ENCODE measurements at places on chromosomes 3 and 15.

DNA sequence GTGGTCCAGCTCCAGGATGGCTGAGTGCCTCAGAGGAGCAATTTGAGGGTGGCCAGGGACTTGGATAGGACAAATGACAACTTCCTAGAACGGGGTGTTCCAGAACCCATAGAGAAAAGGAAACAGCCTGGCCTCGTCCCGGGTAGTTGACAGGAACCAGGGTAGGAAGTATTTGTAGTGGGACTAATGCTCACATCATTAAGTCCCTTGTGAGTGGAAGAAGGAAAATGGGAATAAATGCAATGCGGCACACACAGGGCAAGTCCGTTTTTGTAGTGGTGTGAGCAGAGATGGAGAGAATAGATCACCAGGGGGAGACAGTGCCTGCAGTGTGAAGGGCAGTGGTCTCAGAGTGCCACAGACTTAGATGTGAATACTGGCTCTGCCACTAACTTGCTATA is 19.6 kb downstream of the TIMP4 start:
- DNase-seq = no peak

GRCh38 chr3:47791193-47791855 is 9.6 kb upstream of the SMARCC1 start:
- DNase-seq = no peak

- DNase-seq = no peak
These were observed 53.7 kb downstream of the MAGI1 start for GRCh38 chr3:65984975-65985374.

- no peak for DNase-seq
These were observed 33.7 kb downstream of the CORO2B start for GRCh38 chr15:68612503-68612902.

- DNase-seq = no peak
These were observed 50.4 kb upstream of the LIMD1 start for GRCh38 chr3:45544024-45544716.

DNA sequence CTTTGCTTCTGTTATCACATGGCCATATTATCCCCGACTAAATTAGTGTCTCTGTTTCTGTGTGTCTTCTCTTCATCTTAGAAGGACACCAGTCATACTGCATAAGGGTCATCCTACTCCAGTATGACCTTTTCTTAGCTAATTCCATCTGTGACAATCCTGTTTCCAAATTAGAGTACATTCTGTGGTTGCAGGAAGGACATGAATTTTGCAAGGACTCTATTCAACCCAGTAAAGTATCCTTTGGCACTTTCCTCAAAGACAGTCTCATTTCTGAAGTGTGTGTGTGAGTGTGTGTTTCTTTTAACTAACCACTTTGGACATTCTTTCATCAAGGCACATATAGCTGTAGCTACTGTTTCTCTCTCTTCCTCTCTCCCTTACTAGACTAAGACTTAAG is 15.2 kb upstream of the MME start:
- DNase-seq = no peak

DNA sequence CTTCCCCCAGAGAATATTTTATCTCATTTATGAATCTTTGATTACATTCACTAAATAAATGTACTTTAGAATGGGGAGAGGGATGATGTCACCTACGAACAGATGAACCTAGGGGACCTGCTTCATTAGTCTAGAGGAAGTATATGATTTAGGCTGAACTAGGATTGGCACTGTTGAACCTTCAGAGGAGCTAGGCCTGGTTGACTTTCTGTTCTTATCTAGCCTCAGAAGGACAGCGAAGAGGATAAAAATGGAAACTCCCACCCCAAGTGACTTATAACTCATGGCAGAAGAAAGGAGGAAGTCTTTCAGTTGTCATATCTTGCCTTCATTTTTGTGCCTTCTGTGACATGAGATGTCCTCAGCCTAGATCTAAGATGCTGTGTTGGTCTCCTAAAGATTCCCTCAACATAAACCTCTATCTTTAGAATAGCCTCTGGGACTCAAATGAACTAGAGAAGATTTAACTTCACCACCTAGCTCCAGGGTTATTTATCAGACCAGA is 42.6 kb downstream of the POLG start:
- no peak for DNase-seq

DNA sequence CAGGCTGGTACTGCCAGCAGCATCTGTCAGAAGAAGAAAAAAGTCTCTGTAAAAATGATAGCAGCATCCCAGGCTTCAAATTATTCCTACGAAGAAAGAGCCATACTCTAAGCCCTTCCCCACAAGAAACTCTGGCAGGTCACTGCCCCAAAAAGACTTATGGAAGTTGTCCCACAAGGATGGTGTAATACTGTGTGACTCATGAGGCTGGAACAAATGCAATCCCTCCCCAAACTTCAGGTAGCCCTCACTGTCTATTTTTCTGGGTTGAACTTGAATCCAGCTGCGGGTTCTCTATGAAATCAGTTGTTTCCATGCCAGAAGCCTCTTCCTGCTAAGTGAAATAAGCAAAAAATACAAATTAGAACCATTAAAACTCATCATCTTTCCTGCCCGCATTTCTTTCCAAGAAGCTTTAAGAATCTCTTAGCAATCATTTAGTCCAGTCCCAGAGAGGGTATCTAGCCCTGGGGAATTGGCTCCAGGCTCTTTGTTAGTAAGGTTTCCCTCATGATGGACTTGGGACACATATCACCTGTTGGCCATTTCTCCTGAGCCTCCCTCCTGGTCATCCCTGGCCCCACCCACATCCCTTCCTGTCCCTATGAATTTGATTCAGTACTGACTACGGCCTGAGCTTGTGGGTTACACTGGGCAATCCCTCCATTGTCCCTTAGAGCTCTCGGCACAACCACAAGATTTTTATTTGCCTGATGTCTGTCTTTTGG is 51.7 kb downstream of the FAM174B start:
- DNase-seq = no peak

DNA sequence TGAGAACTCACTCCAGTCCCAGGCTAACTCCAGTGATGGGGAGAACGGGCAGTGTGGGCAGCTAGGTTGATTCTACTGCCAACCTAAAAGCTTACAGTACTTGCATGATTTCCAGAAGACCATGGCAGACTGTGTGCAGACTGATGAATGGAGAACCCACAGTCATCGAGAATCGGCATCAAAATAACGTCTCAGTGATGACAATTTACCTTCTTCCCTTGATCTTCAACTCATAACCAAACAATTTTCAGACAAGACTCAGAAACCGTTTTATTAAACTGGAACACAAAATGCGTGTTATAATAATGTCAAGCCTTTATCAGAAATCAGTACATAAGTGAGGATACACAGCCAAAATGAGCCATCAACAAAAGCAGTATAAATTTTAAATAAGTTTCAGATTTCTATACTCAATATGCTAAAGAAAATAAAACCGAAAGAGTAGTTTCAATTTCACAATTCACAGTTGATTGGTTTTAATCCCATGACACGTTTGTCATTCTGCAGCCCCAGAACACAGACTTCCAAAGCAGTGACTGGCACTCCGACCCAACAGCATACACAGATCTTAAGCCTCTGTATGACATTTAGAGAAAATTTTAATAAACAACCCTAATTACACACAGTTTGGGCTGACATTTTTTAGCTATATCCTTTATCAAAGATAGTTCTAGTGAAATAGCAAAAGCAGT is 54.5 kb downstream of the ZMAT3 start:
- no peak for DNase-seq

DNA sequence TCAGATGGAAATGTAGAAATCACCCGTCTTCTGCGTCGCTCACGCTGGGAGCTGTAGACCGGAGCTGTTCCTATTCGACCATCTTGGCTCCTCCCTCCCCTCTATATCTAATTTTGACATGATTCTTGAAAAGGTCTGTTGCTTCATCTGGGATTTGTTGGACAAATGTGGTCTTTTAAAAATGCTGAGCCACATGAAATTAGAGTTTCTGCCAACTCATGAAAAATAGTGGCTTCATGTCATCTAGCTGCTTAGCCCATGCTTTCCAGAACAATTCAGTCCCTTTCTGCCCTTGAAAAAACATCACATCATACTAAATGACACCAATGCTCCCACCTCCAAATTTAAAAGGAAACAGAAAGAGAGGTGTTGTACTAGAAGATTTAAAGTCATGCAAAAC is 148.6 kb upstream of the EIF1B start:
- DNase-seq = no peak

GRCh38 chr3:185070491-185071286 is 82.2 kb downstream of the C3orf70 start:
- no peak for DNase-seq

DNA sequence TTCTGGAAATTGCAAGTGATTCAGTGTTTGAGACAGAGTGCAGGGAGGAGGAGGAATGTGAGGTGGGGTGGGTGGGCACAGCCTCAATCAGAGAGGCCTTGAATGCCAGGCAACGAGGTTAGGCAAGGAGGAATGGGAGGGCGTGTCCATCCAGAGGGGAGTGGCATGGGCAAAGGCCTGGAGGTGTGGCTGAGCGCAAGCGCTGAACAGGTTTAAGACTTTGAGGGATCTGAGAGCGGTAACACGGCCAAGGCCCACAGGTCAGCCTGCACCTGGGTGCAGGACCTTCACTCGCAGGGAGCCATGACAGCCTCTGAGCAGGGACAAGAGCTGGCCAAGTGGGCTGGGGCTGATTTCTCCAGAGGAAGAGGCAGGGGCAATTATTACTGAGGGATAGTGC is 125.9 kb downstream of the TPRA1 start:
- DNase-seq = no peak

- DNase-seq = no peak
These were observed 857 bp downstream of the AEN start for GRCh38 chr15:88621789-88622604.

DNA sequence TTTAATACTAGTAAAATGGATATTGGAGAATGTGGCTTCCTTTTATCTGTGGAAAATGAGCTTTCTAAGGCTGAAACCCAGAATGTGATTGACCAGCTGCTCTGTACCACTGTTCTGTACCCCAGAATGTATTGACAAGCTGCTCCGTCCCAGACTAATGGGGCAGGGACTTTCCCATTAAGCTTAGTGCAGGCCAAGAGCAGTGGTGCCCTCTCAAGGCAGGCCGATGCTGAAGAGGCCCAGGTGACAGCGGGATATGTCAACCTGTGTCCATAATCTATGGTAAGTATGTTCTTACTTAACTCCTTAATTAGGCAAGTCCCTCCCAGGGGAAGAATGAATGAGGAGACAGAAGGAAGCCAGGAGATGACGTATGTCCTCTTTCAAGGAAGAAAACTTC is 31.1 kb downstream of the SGO1 start:
- no peak for DNase-seq
